ENCODE measurements at places on chromosomes 6 and 20.

GRCh38 chr6:144064402-144065212 is 30.8 kb downstream of the SF3B5 start:
- no peak for DNase-seq

DNA sequence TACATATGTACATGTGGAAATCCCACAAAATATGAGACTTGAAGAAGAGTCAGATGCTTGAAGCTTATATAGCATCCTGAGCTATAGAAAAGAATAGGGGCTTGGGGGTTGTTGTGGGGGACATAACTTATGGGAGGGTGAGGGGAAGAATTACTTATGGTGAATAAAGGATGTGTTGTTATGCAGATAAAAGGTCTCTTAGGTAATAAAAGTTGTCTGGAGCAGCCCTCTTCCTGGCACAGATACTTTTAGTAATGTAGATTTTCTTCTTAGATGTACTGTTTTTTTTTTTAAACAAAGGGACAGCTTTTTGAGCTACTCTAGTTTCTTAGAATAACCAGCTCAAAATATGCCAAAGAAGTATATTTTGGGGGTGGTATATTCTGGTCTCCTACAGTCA is 35.9 kb downstream of the CHMP4B start:
- no peak for DNase-seq

GRCh38 chr6:96841345-96841744 is 4.1 kb upstream of the GPR63 start:
- no peak for DNase-seq

GRCh38 chr6:88004707-88005106 is 42.9 kb upstream of the SPACA1 start:
- DNase-seq: no peak

- no peak for DNase-seq
These were observed 65.4 kb downstream of the HIVEP2 start for GRCh38 chr6:142879527-142879926.

- peak; percentile 72 for DNase-seq
These were observed 49.0 kb downstream of the RREB1 start for GRCh38 chr6:7156643-7157278.

DNA sequence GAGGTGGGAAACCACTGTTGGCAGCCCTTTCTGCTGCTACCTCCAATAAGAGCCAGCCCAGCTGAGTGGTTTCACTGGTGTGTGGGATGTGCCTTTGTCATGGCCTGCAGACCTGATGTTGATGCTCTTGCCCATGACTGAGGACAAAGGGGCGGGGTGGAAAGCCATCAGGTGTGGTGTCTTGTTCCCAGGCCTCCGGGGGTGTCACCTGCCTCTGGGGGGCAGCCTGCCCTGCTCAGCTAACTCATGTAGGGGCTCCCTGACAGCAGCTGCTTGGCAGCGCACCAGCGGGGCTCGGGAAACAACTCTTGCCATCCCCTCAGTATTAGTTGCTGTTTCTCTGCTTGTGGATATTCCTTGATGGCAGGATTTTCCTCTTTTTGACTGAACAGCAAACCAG is 91.3 kb downstream of the LYRM2 start:
- DNase-seq: no peak

DNA sequence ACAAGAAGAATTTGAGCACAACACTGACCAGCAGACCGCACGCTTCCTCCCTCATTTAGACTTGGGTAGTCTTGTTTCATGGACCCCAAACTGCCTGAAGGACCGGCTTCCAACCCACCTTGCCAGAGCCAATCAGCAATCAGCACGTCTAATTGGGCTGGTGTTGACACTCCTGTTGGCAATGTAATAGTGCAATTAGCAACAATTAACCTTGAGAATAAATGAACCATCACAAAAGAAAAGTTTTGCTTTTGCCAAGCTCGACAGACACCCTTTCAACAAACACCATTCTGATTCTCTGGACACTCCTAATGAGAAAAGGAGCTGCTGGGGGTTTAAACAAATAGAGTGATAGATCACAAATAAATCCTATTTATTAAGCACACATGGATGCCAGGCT is 61.0 kb downstream of the EDN3 start:
- DNase-seq: no peak

DNA sequence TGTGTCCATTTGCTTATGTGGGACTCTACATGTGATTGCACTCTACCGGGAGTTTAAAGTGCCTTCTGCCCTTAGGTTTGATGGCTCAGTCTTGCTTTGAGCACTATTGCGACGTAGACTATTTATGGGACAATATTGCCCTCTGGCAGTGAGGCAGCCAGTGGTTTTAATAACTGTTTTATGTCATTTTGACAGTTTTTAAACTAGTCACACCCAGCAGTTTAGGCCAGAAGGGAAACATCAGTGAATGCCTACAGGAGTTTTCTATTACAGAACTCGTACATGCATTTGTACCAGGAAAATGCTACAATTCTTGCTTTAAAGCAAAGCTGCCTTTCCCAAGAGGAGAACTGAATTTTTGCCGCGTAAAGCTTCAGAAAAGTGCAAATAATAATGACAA is 813.7 kb downstream of the KIF16B start:
- DNase-seq: peak; percentile 18

- DNase-seq: no peak
These were observed 242.3 kb downstream of the TMEM242 start for GRCh38 chr6:157080986-157081391.

- DNase-seq: peak; percentile 80
These were observed 55.5 kb upstream of the HFE start for GRCh38 chr6:26031595-26032339.

GRCh38 chr6:16548121-16548520 is 213.1 kb downstream of the ATXN1 start:
- DNase-seq: no peak

- DNase-seq: no peak
These were observed 8.6 kb downstream of the ZNF292 start for GRCh38 chr6:87164004-87164403.

DNA sequence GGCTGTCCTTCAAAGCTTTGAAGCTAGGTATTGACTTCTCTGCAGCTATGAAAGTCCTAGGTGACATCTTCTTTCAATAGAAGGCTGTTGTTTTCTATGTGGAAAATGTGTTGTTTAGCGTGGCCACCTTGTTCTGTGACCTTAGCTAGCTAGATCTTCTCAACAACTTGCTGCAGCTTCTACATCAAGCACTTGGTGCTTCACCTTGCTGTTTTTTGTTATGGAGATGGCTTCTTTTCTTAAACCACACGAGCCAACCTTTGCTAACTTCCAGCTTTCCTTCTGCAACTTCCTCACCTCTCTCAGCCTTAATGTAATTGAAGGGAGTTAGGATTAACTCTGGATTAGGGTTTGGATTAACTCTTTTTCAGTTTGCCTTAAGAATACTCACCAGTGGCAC is 128.6 kb upstream of the MMS22L start:
- no peak for DNase-seq

GRCh38 chr6:116666869-116667268 is 1.7 kb downstream of the ZUP1 start:
- no peak for DNase-seq

Data from BJ (cell line).